Urinary bladder (tissue), 4 donors: ENCODE measurements at places on chromosomes 2 and 18. TPM values are rescaled to one million over a fixed set of nuclear protein-coding genes. Genes with fewer than 3 reads are reported as not detected.

- DNase-seq: no peak
Observed at GRCh38 chr2:105910497-105911238, 166.0 kb downstream of the NCK2 start.

DNA sequence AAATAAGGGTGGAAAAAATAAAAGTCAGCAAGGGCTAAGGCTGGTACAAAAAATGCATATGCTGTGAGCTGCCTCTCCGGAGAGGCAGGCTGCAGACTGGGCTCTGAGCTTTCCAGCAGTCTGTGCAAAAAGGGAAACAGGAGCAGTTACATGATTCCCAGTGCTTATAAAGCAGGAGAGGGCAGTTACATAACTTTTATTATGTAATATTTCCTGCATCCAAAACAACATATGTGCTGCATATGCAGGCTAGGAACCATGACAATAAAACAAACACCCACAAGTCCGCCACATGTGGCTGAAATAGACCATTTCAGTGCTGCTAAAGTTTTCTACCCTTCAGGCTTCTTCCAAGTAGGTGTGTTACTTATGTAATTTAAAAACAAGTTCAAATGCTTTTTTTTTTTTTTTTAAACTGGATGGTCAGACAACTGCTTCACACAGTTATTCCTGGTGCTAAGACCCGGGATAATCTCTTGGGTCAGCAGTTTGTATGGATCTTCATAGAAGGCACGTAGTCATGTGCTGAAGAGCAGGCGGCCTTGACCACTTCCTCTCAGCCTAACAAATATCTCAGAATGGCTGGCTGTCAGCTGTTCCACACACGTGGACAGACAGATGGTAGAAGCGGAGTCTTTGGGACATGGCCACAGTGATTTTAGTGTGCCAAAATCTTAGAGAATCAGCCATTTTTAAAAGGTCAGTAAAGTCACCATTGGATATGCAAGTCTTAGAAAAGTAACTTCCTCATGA is 43.5 kb downstream of the ARMC9 start:
- no peak for DNase-seq

DNA sequence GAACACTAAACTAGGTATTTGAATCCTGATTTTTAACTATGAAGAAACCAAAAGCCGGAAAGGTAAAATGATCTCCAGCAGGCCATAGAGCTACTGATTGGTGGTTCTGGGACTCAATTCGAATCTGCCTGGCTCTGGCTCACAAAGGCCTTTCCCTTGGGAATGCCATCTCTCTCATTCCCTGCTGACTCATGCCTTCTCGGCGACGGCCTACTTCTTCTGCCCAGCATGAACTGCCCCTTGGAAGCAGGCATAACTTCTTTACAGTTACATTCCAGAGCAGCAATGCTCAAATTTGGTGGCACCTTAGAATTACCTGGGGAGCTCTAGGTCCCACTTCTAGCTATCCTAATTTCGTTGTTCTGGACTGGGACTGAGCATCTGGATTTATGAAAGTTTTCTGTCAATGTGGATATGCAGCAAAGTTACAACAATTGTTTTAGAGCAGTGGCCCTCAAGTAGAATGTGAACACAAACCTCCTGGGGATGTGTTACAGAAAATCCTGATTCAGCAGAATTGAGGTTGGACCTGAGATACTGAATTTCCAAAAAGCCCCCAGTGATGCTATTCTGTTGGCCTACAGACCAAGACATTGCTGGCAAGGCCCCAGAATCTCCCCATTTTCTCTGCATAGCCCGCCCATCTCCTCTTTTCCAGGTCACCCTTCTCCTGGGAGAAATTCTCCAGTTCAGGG is 261.1 kb downstream of the CNTNAP5 start:
- DNase-seq: no peak

DNA sequence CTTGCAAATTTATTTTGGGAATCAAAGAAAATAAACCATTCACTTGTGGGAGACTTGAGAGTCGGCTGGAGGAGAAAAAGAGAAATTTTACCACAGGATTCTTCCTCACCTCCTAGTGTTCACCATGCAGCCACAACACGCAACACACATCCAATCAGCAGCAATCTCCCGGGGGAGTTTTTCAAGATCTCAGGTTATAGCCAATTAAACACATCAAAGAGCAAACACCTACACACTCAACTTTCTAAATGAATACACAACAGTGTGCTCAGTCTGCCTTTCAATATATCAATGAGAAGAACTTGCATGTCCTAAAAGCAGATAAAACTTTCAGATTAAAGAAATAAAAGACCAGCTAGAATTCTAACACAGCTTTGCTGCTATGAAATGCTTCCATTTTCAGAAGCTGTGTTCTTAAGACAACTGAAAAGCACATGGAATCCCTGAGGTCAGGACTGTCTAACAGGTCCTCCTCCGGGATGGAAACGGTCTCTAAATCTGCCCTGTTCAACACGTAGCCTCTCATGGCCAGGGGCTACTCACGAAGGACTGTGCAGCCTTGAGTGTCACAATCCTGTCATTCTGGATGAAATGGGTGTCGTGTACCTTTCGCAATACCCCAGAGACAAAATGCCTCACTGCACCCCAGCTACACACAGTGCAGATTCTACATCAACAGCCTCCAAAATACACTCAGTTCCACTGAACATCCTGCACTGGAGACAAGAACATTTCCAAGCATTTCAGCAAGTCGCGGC is 84.2 kb downstream of the ZNF516 start:
- DNase-seq: no peak

DNA sequence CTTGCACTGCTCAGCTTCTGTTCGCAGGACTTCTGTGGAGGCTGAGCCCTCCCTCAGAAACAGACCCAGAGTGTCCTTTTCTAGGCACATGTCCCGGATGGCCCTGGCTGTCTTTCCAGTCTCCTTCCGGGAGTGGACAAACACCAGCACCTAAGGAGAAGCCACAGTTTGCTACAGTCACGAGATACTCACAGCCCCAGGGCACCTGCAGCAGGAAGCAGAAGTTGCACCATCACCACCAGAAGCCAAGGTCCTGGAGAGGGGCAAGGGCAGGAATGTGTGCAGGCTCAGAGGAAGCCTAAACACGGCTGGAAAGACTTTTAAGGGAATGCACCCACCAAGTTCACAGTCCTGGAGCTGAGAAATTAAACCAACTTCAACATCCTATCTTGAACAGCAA is 13.6 kb downstream of the SNRNP200 start:
- DNase-seq: no peak

- no peak for DNase-seq
Observed at GRCh38 chr2:149122516-149122915, 84.0 kb downstream of the LYPD6B start.

- no peak for DNase-seq
Observed at GRCh38 chr2:56960581-56960980, 776.8 kb downstream of the CCDC85A start.

- no peak for DNase-seq
Observed at GRCh38 chr2:62142054-62142453, 53.9 kb upstream of the B3GNT2 start.

GRCh38 chr2:104432401-104432800 is 421.5 kb upstream of the POU3F3 start:
- DNase-seq: no peak

- DNase-seq: no peak
Observed at GRCh38 chr18:44852818-44853217, 172.1 kb downstream of the SETBP1 start.

- DNase-seq: peak; percentile 37
Observed at GRCh38 chr2:107529146-107529545, 297.5 kb upstream of the RGPD4 start.

GRCh38 chr2:168797286-168797655 is 5.2 kb upstream of the NOSTRIN start:
- DNase-seq: no peak

GRCh38 chr18:33556846-33557245 is 21.2 kb upstream of the ASXL3 start:
- no peak for DNase-seq

GRCh38 chr2:56316011-56316410 is 132.2 kb downstream of the CCDC85A start:
- DNase-seq: no peak

DNA sequence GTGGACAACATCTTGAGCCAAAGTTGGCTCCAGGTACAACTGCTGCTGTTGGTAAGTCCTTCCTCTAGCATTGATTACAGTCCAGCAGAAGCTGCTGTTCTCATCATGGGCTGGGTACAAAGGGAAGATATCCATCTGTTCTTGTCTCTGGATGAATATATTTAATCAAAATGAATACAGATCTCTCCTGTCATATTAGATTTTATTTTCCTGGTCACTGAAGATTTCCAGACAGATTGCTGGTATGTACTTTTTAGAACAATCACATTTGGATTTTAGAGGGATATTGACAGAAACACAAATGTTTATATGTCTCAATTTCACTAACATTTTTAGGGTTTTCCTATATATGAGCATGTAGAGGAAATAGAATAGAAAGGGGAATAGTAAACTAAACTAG is 155.4 kb upstream of the FHL2 start:
- DNase-seq: no peak

GRCh38 chr18:58983260-58984155 is 118.8 kb downstream of the ZNF532 start:
- DNase-seq: no peak

Gene PAX3
- polyA plus RNA-seq: not detected

Gene DPYSL5
- polyA plus RNA-seq: 0.43 TPM

Gene KCNIP3
- polyA plus RNA-seq: 16.8 TPM

Gene SRD5A2
- 2.4 TPM for polyA plus RNA-seq

Gene MYL1
- not detected for polyA plus RNA-seq

Gene ANKRD30B
- not detected for polyA plus RNA-seq

Gene UGT1A3
- 0.14 TPM for polyA plus RNA-seq

Gene MAP3K2
- polyA plus RNA-seq: 11.3 TPM

Gene GYPC
- polyA plus RNA-seq: 138 TPM

Gene B4GALT6
- 3.2 TPM for polyA plus RNA-seq

Gene NPPC
- 0.37 TPM for polyA plus RNA-seq

Gene ZNF892
- 1.4 TPM for polyA plus RNA-seq
